EL (cell line): ENCODE measurements at places on chromosomes 5 and 9.

DNA sequence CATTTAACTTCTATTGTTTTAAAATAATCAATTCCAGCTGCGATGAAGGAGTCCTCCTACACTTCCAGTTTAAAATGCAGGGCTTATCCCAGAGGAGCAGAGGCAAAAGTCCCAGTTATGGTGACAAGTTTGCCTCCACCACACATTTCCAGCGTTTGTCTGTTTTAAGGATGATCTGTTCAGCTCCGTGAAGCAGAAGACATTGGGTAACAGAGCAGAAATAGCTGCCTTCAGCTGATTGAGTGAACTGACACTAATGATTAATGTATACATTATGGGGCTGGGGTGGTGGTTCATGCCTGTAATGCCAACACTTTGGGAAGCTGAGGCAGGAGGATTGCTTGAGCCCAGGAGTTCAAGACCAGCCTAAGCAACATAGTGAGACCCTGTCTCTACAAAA is 127.6 kb downstream of the HSD17B3 start:
- DNase-seq, result no peak

GRCh38 chr5:83472508-83473345 is 1.2 kb downstream of the VCAN start:
- DNase-seq, result peak; percentile 5

DNA sequence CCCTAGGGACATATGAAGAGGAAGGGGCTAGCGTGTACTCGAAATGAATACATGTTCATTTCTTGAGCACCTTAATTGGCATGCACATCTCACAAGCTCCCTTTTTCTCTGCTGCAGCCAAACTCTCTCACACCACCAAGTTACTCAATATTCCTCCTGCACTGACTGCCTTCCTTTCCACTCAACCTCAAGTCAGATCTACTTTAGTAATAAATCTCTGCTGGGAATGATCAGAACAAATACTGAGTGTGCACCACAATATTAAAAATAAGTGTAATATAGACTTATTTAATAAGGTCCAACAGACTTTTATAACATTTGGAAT is 995.8 kb upstream of the WWC1 start:
- no peak for DNase-seq

DNA sequence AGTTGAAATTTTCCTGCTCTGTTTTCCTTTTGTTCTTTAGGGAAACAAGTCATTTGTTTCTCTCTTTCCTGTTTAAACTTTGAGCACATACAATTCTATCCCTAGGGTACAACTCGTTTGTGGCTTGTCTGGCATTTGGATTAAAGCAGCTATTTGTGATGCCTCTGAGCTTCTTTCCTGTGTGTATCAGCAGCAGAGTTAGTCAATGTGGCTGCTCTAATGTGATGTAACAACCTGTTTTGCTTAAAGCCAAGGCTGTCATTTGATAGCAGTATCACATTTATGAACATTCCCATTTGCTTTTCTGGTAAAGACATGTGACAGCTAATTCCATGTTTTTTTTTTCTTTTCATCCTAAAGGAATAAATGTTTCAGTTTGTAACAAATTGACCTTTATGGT is 314.3 kb upstream of the CHD1 start:
- no peak for DNase-seq

DNA sequence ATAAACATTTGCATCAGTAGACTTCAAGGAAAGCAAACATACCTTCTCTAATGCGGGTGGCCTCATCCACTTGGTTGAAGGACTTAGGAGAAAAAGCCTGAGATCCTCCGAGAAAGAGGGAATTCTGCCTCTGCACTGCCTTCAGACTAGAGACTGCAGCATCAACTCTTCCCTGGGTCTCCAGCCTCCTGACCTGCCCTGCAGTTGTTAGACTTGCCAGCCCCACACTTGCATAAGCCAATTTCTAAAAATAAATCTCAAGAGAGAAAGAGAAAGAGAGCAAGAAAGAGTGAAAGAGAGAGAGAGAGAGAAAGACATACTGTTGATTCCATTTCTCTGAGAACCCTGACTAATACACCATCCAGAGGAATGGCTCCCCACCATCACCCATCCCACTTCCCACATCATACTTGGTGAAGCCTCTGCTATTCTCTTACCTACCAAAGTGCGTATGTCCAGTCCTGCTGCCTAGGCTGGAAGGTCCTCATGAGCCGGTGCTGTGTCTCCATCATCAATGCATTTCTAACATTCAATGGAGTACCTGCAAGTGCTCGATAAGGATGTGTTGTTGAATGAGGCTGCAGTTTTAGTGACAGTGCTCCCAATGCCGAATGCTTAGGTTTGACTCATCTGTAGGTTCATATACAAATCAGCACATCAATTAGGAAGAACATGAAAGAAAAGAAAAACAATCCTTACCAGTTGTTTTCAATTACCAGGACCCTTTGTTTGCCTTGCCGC is 35.1 kb downstream of the ZNF622 start:
- DNase-seq, result no peak

GRCh38 chr5:140169410-140169809 is 5.6 kb upstream of the CYSTM1 start:
- no peak for DNase-seq
